ENCODE measurements at places on chromosomes 16 and 17.

- no peak for DNase-seq
Measured at GRCh38 chr17:46813920-46814319, 4.6 kb downstream of the WNT3 start.

- DNase-seq: no peak
Measured at GRCh38 chr17:43871946-43872690, 25.1 kb downstream of the CD300LG start.

DNA sequence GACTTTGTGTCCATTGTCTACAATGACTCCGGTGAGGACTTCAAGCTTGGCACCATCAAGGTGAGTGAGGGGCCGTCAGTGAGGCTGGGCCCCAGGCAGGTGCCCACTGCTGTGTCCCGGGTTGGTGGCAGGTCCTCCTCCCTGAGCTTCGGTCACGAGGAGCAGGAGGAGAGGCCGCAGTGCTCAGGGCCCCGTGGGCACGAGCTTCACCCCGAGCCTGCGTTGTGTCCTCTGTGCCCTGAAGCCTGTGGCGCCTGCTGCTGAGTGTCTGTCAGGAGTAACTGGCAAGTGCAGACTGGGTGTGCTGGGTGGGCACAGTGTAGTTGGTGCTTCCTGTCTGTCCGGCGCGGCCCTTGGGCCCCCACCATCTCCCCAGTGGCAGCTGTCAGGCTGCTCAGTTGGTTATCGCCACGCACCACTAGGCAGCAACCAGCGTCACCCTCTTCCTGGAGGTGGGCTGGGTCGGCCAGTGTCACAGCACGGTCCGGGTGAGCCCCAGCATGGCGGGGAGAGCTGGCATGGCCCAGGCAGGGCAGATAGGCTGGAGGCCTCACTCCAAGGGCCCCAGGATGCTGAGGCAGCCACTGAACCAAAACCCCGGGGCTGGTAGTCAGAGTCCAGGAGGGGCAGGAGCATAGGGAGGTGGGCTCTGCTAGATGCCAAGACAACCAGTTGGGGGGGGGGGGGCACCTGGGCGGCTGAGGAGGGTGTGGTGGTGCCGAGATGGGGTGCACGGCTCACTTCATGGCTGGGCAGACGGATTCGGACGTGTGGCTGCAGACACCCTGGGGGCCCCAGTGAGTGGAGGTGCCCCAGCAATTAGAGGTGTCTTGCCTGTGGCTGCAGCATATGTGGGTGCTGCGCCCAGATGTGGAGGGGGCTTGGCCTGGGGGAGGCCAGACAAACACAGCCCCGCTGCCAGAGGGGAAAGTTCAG is 39.3 kb downstream of the TSC2 start:
- no peak for DNase-seq

- no peak for DNase-seq
Measured at GRCh38 chr17:54882950-54883349, 17.7 kb upstream of the TOM1L1 start.

- peak; percentile 65 for DNase-seq
Measured at GRCh38 chr17:11644265-11645212, 46.3 kb downstream of the DNAH9 start.

- no peak for DNase-seq
Measured at GRCh38 chr16:60929-61878, 7.6 kb downstream of the SNRNP25 start.

GRCh38 chr17:40110026-40110845 is 9.8 kb upstream of the NR1D1 start:
- DNase-seq: no peak

DNA sequence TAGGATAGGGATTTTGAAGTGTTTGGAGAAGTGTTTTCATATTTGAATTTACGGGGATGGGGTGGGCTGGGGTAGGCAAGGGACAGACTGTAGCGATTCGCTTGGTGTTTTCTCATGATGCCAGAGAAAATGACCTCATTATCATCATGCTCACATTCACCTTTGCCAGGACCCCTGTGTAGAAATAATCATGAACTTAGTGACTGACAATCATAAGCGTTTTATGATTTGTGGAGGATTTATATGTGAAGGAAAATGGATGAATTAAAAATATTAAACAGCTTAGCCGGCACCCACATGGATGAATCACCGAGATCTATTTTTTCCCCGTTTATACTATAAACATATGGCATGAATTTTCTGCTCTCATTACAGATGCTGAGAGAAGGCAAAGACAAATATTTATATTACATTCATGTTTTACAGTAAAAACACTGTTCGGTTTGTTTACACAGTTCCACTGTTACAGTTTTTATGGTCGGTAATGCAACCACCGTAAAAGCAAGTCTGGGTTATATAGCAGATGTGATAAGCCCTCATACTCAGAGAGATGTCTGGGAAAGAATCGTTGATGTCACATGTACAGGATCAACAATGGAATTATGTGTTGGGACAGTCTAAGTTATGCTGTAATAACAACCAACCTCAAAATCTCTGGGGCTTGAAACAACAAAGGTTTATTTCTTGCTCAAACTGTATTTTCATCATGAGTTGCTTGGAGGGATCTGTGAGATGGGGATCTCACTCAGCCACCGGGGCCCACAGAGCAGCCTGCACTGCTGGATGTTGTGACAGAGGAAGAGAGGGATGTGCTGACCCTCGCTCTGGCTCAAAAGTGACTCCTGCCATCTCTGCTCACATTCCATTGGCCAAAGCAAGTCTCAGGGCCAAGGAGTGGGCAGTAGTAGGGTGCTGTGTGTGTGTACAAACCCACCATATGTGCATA is 85.1 kb downstream of the WWOX start:
- no peak for DNase-seq

DNA sequence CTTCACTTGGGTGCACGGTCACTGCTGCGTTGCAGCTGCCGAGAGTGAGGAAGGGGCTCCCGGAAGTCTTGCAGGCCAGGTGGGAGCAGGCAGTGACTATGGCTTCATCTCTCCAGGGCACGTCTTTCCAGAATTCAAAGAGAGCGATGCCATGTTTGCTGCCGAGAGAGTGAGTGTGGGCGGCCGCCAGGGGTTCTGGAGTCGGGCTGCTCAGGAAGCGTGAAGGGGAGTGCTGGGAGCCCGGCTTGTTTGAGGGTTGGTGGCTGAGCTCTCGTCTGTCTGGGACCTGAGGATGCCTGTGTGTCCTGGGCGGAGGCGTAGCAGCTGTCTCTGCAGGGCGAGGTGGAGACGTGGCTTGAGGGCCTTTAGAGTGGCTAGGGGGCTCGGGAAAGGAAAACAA is 6.3 kb downstream of the HGS start:
- DNase-seq: no peak

DNA sequence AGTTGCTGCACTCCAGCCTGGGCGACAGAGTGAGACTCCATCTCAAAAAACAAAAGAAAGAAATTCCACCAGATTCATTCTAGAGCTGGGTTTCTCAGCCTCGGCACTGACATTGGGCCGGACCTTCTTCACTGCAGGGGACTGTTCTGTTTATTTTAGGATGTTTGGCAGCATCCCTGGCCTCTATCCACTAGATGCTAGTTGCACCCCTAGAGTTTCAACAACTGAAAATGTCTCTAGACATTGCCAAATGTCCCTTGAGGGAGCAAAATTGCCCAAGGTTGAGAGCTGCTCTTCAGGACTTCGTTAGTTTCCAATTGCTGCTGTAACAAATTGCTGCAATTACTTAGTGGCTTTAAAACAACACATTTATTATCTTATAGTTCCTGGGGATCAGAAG is 7.2 kb downstream of the EEF2K start:
- DNase-seq: no peak

GRCh38 chr17:59425085-59425931 is 93.9 kb downstream of the YPEL2 start:
- DNase-seq: no peak

- DNase-seq: no peak
Measured at GRCh38 chr17:57135789-57136291, 50.8 kb downstream of the AKAP1 start.

DNA sequence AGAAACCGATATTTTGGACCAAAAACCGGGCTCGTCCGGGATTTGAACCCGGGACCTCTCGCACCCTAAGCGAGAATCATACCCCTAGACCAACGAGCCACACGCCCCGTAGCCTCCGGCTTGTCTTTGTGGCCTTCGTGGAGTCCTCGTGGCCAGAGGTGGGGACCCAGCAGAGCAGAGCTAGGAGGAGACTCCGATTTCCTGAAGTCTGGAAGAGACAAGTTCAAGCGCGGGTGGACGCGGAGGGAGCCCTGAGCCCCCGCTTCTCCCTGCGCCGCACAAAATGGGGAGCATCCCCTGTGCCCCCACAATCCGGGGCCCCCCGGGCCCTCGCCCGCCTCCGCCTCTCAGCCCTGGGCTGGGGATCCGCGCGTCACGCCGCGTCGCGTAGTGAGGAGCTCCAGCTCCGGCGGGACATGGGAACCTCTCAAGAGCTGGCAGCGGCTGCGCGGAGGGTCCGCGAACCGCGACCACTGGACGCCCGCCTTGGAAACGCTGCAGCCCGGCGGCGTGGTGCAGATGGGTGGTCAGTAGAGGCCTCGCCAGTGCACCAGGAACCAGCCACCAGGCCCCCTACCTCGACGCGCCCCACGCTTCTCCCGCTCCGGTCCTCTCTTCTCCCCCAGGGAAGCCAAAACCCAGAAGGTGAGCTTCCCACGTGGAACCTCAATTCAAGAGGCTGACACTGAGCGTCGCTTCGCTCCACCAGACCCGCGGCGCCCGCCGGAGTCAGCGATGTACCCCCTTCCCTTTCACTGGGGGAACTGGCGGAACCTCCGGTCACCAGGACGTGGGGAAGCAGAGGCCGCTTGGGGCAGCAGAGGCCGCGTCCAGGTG is 5.2 kb upstream of the OR1F1 start:
- DNase-seq: no peak

DNA sequence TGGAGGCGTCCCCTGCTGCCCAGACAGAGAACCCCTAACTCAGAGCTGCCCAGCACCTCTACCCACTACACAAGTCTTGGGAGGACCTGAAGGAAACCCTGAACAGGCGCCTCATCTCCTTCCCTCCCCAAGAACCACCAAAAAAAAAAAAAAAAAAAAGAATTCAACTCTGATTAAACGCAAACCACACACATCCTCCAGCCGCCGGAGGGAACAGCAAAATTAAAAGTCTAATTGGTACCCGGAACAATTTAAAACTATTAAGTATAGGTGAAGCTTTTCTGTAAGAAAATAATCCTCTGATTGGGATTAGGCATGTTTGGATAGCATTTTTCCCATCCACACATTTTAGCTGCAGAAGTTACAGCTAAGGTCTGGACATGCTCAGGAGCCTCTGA is 202.7 kb downstream of the ZNF423 start:
- DNase-seq: no peak

Data from right renal pelvis (tissue), 4 donors.